ENCODE measurements at places on chromosomes 7 and 10. TPM values are rescaled to one million over a fixed set of nuclear protein-coding genes. Genes with fewer than 3 reads are reported as not detected.

AKR1C2 gene
- not detected for total RNA-seq

GPR37 gene
- total RNA-seq, result not detected

CALML3 gene
- total RNA-seq, result not detected

CLEC5A gene
- total RNA-seq, result 0.29 TPM

CDC14C gene
- not detected for total RNA-seq

ASB4 gene
- total RNA-seq, result not detected

GPRIN2 gene
- not detected for total RNA-seq

DNA sequence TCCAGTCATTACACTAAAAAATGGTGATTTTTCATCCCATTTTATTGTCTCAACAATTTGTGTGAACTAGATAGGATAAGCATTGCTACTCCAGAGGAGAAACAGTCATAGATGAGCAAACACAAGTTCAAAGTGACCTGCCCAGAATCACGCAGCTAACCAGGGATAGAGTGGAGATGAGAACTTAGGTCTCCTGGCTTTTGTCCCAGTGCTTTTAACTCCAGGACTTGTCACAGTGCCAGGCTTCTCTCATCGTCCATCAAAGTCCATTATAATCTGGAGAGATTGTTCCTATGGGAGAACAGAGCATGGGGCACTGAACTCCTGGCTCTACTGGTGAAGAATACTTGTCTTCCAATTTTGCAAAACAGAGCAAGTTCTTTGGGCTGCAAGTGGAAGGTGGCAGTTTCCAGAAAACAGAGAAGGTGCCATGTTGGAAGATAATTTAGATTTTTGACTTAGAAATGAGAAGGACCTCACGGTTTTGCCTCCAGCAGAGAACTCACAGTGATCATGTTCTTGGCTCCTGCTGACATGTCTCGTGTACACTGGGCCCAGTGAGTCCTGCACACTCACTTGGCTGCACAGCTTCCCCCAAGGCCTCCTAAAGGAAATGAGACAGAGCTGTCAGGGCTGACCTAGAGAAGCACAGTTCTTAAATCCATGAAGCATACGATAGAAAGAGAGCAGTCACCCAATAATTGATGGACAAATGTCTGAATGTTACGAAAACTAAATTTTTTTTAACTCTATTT, 322.9 kb upstream of the NRP1 start:
- no peaks in the 10 kb centered on the region for H3K4me1 ChIP-seq
- no peak overlapping the region for H3K27ac ChIP-seq
- no peak for DNase-seq

- H3K4me3 ChIP-seq, result no peak overlapping the region
- no peaks in the 10 kb centered on the region for H3K4me1 ChIP-seq
- no peaks in the 10 kb centered on the region for H3K27me3 ChIP-seq
Observed at GRCh38 chr7:128194533-128195282, 46.4 kb upstream of the LEP start.

DNA sequence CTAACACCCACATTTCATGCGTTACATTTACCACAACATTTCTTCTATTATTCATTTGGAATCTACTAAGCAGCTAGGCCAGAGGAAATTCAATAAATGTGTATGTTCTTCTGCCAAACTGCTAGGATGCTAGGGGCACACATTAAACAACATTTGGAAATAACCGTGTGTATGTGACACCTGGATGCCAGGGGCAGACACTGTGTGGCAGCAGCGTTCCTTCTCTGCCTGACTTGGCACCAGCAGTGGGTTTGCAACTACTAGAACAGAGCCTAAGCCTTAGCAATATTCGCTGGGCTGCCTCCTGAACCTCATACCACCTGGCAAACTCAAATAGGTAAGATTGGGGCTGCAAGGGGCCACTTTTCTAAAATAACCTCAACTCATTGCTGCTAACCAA, 182.1 kb downstream of the CHCHD3 start:
- no peak overlapping the region for H3K27ac ChIP-seq
- DNase-seq, result no peak
- H3K27me3 ChIP-seq, result no peaks in the 10 kb centered on the region
- H3K4me3 ChIP-seq, result no peak overlapping the region

- no peak overlapping the region for H3K4me3 ChIP-seq
- no peak overlapping the region for H3K27ac ChIP-seq
- no peak for DNase-seq
- no peaks in the 10 kb centered on the region for H3K4me1 ChIP-seq
- H3K27me3 ChIP-seq, result no peaks in the 10 kb centered on the region
Observed at GRCh38 chr10:27312854-27313253, 72.3 kb upstream of the ACBD5 start.

GRCh38 chr7:78514634-78515033, 716.1 kb downstream of the PHTF2 start:
- H3K27me3 ChIP-seq, result no peaks in the 10 kb centered on the region
- no peak overlapping the region for H3K27ac ChIP-seq
- no peaks in the 10 kb centered on the region for H3K4me1 ChIP-seq
- no peak overlapping the region for H3K4me3 ChIP-seq

DNA sequence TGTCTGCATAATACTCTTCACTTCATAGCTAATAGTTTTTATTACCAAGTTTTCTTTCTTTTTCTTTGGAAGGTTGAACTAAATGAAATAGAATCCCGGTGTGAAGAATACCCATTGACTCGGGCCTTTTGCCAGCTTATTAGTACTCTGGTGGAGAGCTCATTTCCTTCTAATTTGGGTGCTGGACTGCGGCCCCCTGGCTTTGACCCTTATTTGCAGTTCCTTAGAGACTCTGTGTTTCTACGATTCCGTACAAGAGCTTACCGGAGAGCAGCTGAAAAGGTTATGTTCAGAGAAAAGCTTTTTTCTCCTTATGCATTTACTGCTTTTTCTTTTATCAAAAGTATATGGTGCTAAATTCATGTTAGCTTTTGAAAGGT, 40.2 kb downstream of the NUP205 start:
- no peak overlapping the region for H3K27ac ChIP-seq
- H3K4me1 ChIP-seq, result no peaks in the 10 kb centered on the region
- no peak overlapping the region for H3K4me3 ChIP-seq
- H3K36me3 ChIP-seq, result peaks cover 34% of the 10 kb centered on the region
- no peak for DNase-seq

DNA sequence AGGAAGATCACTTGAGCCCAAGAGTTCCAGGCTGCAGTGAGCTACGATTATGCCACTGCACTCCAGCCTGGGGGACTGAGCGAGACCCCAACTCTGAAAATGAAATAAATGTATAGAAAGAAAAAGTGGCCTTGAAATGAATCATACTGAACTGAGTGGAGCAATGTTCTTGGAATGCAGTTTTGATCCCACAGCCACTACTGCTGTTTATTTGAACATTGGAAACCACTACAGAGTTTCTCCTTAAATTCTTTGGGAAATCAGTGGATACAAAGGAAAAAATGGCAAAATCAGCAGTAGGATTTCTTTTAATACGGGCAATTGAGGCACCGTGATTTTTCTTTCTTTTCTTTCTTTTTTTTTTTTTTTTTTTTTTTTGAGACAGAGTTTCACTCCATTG, 637.4 kb downstream of the GALNT17 start:
- no peak overlapping the region for H3K4me3 ChIP-seq
- H3K27ac ChIP-seq, result no peak overlapping the region
- no peaks in the 10 kb centered on the region for H3K4me1 ChIP-seq

GRCh38 chr10:93461109-93461806, 20.9 kb downstream of the MYOF start:
- no peak overlapping the region for H3K4me3 ChIP-seq
- DNase-seq, result no peak
- no peaks in the 10 kb centered on the region for H3K4me1 ChIP-seq
- H3K36me3 ChIP-seq, result no peaks in the 10 kb centered on the region
- no peaks in the 10 kb centered on the region for H3K27me3 ChIP-seq

DNA sequence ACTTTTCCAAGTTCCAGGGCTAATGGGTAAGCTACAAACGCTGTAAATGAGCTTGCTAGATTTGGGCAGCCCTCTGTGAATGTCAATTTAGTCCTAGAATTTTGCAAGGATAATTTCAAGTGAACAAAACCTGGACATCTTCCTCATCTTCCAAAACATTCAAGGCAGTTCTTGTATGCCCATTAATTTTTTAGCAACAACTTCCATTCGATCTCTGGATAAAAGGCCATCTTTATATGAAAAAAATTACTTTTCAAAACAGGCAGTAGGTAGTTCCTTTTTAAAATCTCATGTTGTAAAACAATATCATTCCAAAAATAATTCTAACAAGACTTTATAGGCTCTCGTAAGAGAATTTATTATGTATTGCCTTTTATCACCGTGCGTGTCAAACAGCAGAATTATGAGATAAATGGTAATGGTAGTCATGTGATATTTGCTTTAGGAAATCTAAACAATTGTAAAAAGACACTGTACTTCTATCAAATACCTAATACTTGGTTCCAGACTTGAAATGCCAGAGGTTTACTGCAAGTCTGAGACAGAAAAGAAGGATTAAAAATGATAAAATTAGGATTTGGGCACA, 143.7 kb upstream of the NRP1 start:
- no peaks in the 10 kb centered on the region for H3K27me3 ChIP-seq
- H3K36me3 ChIP-seq, result no peaks in the 10 kb centered on the region
- H3K4me1 ChIP-seq, result no peaks in the 10 kb centered on the region
- H3K27ac ChIP-seq, result no peak overlapping the region

DNA sequence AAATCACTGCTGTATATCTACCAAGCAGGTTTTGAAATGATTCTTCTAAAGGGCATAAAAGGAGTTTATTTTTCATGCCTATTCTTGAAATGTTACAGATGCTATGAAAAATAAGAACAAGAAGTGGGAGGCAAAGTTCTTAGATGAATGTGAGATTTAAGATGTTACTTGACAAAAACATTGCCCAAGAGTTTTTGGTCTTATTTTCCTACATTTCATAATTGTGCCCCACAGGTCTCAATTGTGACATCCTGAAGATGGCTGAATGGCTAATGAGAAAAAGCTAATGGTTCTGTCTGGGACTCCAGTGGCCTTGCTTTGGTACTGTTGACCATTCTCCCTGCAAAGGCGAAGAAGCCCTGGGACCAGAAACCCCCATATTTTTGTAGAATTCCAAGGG, 43.0 kb upstream of the IFRD1 start:
- H3K27ac ChIP-seq, result no peak overlapping the region
- DNase-seq, result no peak
- no peaks in the 10 kb centered on the region for H3K4me1 ChIP-seq
- H3K27me3 ChIP-seq, result no peaks in the 10 kb centered on the region
- no peaks in the 10 kb centered on the region for H3K36me3 ChIP-seq

GRCh38 chr10:26939290-26939961, 78.7 kb upstream of the ABI1 start:
- no peak for DNase-seq
- no peak overlapping the region for H3K27ac ChIP-seq
- no peaks in the 10 kb centered on the region for H3K27me3 ChIP-seq
- no peaks in the 10 kb centered on the region for H3K36me3 ChIP-seq
- H3K4me3 ChIP-seq, result no peak overlapping the region

DNA sequence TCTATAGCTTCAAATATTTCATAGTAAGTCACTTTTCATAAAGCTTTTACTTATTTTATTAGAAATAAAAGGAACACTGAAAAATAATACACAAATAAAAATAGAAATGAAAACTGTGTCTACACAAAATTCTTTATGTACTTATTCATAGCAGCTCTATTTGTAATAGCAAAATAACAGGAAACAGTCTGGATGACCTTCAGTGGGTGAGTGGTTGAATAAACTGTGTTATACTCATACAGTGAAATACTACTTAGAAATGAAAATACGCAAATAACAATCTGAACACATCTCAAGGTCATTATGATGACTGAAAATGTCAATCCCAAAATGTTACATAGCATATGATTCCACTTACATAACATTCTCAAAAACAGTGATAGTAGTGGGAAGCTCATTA, 138.7 kb upstream of the PCLO start:
- H3K4me3 ChIP-seq, result no peak overlapping the region
- no peaks in the 10 kb centered on the region for H3K4me1 ChIP-seq
- no peak overlapping the region for H3K27ac ChIP-seq
- no peaks in the 10 kb centered on the region for H3K36me3 ChIP-seq
- DNase-seq, result no peak
- H3K27me3 ChIP-seq, result no peaks in the 10 kb centered on the region

DNA sequence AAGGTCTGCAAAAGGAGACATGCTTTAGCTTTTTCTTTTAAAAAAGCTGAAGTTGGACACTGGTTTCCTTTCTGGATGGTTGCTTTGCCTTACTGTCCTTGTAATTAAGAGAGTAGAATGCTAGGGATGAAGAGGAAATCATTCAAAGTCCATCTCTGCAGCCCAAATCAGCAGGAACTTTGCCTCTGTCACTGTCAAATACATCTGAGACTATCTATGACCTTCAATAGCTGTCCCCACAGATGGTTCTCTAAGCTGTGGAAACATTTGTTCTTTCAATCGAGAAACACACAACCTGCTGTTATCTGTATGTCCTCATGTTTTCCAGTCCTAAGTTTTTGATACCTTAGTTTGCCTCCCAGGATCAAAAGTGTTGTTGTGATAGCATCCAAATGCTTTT, 117.5 kb downstream of the SORBS1 start:
- DNase-seq, result no peak
- no peaks in the 10 kb centered on the region for H3K4me1 ChIP-seq
- no peak overlapping the region for H3K27ac ChIP-seq
- no peaks in the 10 kb centered on the region for H3K27me3 ChIP-seq
- H3K36me3 ChIP-seq, result no peaks in the 10 kb centered on the region

- H3K4me1 ChIP-seq, result no peaks in the 10 kb centered on the region
- no peaks in the 10 kb centered on the region for H3K27me3 ChIP-seq
- H3K4me3 ChIP-seq, result no peak overlapping the region
- no peak for DNase-seq
Observed at GRCh38 chr7:28811701-28812430, 146.3 kb downstream of the TRIL start.

- no peak for DNase-seq
- H3K4me1 ChIP-seq, result no peaks in the 10 kb centered on the region
- no peaks in the 10 kb centered on the region for H3K27me3 ChIP-seq
- H3K27ac ChIP-seq, result no peak overlapping the region
Observed at GRCh38 chr10:132104471-132105301, 38.9 kb downstream of the JAKMIP3 start.

DNA sequence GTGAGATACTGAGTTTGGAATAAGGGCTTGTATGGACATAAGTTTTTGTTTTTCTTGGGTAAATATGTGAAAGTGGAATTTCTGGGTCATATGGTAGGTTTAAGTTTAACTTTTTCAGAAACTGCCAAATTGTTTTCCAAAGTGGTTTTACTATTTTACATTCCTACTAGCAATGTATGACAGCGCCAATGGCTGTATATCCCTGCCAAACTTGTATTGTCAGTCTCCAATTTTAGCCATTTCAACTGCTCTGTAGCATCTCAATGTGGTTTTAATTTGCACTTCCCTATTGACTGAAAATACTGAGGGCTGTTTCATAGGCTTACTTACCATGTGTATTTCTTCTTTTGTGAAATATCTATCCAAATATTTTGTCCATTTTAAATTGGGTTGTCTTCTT, 90.5 kb upstream of the ZNF32 start:
- no peaks in the 10 kb centered on the region for H3K27me3 ChIP-seq
- no peak overlapping the region for H3K27ac ChIP-seq
- DNase-seq, result no peak
- H3K36me3 ChIP-seq, result no peaks in the 10 kb centered on the region

- H3K36me3 ChIP-seq, result no peaks in the 10 kb centered on the region
- peaks cover 14% of the 10 kb centered on the region for H3K4me1 ChIP-seq
- no peak for DNase-seq
- no peak overlapping the region for H3K27ac ChIP-seq
- H3K27me3 ChIP-seq, result peaks cover 43% of the 10 kb centered on the region
- peak overlapping the region; percentile 57 for H3K4me3 ChIP-seq
Observed at GRCh38 chr7:127251465-127252376, 1.0 kb downstream of the GRM8 start.

All from CD8-positive, alpha-beta memory T cell (primary cell).